ENCODE measurements at places on chromosomes 3 and 15.

DNA sequence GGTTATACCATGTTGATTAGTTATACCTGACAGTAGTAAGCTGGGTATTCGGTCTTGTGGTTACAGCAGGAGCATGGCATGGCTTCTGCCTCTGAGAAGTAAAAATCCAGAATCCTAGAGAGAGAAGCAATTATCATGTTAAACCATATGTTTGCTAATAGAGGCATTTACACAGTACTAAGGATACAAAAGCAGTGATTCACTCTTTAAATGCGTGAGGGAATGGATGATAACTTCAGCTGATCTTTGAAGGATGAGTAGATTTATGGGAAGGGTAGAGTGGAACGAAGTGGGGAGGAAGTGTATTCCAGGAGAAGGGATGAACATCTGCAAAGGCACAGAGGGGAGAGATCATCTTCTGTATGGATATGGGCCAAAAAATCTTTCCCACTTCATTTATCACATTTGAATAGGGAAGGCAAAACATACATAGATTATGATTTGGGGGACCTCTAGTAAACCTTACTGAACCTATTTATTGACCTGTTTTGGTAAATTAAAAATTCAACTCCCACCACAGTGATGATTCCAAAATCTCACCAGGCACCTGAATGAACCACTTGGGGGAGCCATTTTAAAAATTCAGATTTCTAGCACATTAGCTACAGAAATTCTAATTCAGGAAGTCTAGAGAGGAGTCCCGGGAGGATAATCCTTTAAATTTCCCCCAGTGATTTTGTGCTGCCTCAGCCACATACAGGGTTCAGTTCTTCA is 35.1 kb downstream of the IGSF10 start:
- peaks cover 10% of the 10 kb centered on the region for H3K4me1 ChIP-seq
- peaks cover 18% of the 10 kb centered on the region for H3K36me3 ChIP-seq
- H3K4me3 ChIP-seq = no peak overlapping the region
- no peak overlapping the region for H3K27ac ChIP-seq

- peak overlapping the region; percentile 61 for H3K4me3 ChIP-seq
- no peaks in the 10 kb centered on the region for H3K36me3 ChIP-seq
- H3K4me1 ChIP-seq = peaks cover 8% of the 10 kb centered on the region
- H3K27ac ChIP-seq = no peak overlapping the region
Observed at GRCh38 chr3:24520976-24521419, 26.3 kb upstream of the THRB start.

DNA sequence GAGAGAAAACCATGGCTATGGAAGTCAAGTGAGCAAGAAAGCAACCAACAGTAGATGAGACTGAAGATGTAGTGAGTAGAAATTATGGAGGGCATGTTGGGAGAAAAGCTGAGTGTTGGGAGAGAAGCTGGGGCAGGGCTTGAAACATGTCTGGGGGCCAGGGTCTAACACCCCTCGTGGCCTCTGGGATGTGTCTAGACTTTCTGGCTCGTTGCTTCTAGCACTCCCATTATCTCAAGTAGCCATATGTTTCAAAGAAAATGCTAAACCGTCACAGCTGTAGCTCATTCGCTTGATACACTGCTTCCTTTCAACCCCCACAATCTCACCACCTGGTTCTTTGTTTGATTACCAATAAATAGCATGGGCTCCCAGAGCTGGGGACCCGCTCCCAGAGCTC is 83.8 kb upstream of the BCHE start:
- H3K27ac ChIP-seq = no peak overlapping the region
- peaks cover 3% of the 10 kb centered on the region for H3K36me3 ChIP-seq
- no peak overlapping the region for H3K4me3 ChIP-seq
- no peak for DNase-seq

DNA sequence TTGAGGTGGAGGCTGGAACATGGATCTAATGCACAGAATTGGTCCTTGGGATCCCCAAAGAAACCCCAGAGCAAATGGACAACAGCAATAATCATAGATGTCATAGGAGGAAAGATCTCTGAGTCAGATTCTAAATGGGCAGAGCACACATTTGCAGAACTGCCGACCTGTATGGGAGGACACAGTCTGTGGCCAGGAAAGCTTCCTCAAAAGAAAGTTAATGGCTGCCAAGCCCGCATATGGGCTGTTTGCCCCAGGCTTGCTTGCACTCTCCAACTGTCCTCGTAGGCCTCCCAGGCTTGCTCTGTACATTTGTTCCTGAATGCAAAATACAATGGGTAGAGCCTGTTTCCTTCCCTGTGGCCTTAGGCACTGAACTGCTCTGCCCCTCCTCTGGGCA is 102.0 kb upstream of the PLXNA1 start:
- no peak overlapping the region for H3K4me3 ChIP-seq
- H3K27ac ChIP-seq = no peak overlapping the region
- no peak for DNase-seq

DNA sequence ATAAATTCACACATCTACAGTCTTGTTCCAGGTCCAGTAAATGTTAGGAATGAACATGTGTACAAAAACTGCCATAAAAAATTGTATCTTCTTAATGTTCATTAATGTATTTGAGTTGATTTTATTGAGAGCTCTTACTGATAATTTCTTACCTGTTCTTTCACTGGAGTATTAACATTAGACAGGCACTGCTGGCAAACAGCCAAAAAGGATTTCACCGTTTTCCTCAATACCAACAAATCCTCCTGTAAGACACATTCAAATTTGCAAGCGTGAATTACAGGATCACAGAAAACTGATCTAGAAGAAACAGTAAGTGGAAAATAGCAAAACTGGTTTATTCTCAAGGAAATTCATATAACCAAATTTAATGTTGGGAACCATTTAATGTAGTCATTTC is 127.4 kb downstream of the PCCB start:
- no peak overlapping the region for H3K27ac ChIP-seq
- H3K36me3 ChIP-seq = peaks cover 19% of the 10 kb centered on the region
- DNase-seq = no peak
- H3K27me3 ChIP-seq = no peaks in the 10 kb centered on the region
- H3K4me1 ChIP-seq = no peaks in the 10 kb centered on the region

DNA sequence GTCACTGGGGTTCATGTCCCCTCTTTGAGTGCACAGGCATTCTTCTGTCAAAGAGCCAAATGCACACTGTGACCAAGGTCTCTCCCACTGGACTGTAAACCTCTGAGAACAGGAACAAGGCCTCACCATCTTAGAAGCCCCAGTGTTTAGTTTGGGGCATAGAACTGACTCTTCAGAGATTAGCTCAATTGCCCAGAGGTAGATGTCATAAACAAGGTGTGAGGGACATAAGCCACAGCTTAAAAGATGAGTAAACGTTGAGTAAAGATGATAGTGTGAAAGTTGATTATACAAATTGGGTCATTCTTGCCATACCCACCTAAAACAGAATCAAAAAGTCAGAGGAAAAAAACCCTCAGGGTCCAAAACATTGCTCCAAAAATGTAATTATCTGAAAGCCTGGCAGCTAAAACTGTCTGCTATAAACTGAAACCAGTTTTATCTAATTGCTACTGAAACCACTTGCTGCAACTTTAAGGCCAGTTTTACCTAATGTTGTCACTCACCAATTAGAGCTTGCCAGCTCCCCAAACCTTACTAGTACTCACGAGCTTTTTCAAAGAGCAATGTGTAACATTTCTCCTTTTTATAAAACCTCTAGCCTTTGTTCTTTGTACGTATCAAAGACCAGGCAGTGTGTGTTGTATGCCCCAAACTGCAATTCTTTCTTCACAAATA is 415.2 kb downstream of the RAP2B start:
- DNase-seq = no peak
- H3K4me3 ChIP-seq = no peak overlapping the region
- no peaks in the 10 kb centered on the region for H3K36me3 ChIP-seq
- no peak overlapping the region for H3K27ac ChIP-seq
- H3K27me3 ChIP-seq = no peaks in the 10 kb centered on the region

DNA sequence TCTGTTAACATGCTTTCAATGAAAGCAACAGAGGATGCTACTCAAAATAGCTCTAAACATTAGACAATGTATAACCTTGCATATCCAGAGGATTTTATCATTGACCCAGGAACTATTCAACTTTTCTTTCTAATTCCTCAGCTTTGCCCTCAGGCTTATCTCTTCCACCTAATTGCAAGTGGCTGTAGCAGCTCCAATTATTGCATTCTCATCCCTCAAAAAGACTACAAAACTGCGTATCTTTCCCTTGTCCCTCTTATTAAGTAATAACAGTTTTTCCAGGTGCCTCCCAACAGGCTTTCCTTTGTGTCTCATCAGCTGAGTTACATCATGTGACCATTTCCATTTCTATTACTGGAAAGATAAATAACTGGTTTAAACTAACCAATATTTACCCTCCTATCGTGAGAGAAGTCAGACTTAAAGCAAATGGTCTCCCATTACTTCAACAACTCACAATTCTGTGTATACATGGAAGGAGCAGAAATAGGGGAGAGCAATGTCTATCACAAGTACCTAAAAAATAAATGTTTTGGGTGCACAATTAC is 78.0 kb upstream of the MBNL1 start:
- no peaks in the 10 kb centered on the region for H3K27me3 ChIP-seq
- H3K4me1 ChIP-seq = no peaks in the 10 kb centered on the region
- DNase-seq = no peak
- H3K27ac ChIP-seq = no peak overlapping the region
- no peaks in the 10 kb centered on the region for H3K36me3 ChIP-seq
- no peak overlapping the region for H3K4me3 ChIP-seq

GRCh38 chr3:50587806-50588758 is 18.8 kb downstream of the HEMK1 start:
- DNase-seq = no peak
- H3K4me3 ChIP-seq = no peak overlapping the region
- H3K27me3 ChIP-seq = no peaks in the 10 kb centered on the region
- no peaks in the 10 kb centered on the region for H3K4me1 ChIP-seq
- H3K36me3 ChIP-seq = peaks cover 2% of the 10 kb centered on the region

- peaks cover 3% of the 10 kb centered on the region for H3K4me1 ChIP-seq
- H3K4me3 ChIP-seq = no peak overlapping the region
- no peaks in the 10 kb centered on the region for H3K27me3 ChIP-seq
- no peaks in the 10 kb centered on the region for H3K36me3 ChIP-seq
Observed at GRCh38 chr3:46112984-46113383, 85.7 kb upstream of the XCR1 start.

DNA sequence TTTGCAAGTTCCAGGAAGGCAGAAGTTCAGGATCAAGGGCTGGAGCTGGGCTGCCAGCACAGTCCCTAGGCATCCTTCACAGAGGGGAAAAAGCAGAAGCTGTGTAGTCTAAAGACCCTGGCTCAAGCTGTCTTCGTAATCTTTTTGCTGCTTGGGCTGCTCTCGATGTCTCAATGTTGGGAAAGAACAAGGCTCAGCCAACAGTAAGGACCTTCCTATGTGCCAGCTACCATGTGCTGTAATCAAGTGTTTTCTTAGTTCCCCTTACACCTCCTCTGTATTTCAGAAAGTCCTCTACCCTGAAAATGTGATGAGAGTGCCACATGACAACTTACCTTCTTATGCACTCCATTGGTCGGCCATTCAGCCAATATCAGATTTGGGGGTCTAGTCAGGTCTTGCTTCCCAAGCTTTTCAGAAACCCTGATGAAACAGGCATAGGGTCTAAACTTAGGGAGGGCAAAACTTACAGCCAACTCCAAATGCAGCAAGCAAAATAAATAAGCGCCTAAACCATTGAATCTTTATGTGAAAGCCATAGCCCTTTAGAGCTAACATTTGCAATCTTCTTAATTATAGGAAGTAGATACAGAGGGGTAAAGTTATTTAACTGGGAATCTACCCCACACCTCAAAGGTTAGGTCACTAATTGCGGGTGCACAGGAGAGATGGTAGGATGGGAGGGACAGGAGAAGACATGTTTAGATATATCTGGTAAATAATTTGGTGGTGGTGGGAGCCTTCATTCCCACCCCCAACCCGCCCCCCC is 1.2 kb upstream of the EDEM1 start:
- DNase-seq = no peak
- peak overlapping the region; percentile 90 for H3K4me3 ChIP-seq
- H3K27me3 ChIP-seq = no peaks in the 10 kb centered on the region
- H3K4me1 ChIP-seq = 0 out of 2 replicates have a peak, but pooled peaks cover 6% of the 10 kb centered on the region

- no peak overlapping the region for H3K4me3 ChIP-seq
- no peak for DNase-seq
- no peaks in the 10 kb centered on the region for H3K4me1 ChIP-seq
- no peak overlapping the region for H3K27ac ChIP-seq
Observed at GRCh38 chr3:12935023-12935860, 93.9 kb upstream of the RPL32 start.

DNA sequence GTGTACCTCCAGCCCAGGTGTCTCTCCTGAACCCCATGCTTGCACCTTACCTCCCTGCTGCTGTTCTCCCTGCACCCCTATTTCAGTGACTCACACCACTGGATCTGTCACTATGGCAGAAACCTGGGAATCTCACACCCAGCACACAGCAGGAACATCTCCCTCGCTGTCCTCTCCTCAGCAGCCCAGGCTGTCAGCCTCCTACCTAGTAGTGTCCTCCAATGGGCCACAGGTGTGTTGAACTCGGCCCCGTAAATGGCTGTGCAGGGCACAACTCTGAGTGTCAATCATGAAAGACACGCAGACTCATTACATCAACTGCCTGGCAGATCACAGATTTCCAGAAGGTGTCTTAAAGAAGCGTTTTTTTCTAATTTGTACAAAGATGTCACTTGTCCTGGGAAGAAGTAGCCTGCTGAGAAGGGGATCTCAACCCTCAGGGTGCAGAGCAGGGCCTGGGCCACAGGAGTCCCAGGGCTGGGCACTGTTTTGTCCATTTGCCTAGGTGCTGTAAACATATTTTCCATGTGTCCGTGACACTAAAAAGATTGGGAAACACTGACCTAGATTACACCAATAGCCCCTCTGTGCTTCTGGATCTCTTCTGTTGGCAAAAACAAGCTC is 33.8 kb downstream of the HOMER2 start:
- no peak overlapping the region for H3K27ac ChIP-seq
- H3K4me1 ChIP-seq = no peaks in the 10 kb centered on the region
- no peaks in the 10 kb centered on the region for H3K36me3 ChIP-seq
- no peaks in the 10 kb centered on the region for H3K27me3 ChIP-seq
- no peak for DNase-seq
- no peak overlapping the region for H3K4me3 ChIP-seq

- peak; percentile 97 for DNase-seq
- H3K4me1 ChIP-seq = no peaks in the 10 kb centered on the region
Observed at GRCh38 chr3:23916886-23917678, at the start of the genes NKIRAS1 and RPL15. TSS of gene NKIRAS1 (minus strand) at chr3:23916990. CDS start at chr3:23910904, 6,086 bp downstream. TSS of gene RPL15 (plus strand) at chr3:23917132. CDS start at chr3:23917860, 728 bp downstream.

DNA sequence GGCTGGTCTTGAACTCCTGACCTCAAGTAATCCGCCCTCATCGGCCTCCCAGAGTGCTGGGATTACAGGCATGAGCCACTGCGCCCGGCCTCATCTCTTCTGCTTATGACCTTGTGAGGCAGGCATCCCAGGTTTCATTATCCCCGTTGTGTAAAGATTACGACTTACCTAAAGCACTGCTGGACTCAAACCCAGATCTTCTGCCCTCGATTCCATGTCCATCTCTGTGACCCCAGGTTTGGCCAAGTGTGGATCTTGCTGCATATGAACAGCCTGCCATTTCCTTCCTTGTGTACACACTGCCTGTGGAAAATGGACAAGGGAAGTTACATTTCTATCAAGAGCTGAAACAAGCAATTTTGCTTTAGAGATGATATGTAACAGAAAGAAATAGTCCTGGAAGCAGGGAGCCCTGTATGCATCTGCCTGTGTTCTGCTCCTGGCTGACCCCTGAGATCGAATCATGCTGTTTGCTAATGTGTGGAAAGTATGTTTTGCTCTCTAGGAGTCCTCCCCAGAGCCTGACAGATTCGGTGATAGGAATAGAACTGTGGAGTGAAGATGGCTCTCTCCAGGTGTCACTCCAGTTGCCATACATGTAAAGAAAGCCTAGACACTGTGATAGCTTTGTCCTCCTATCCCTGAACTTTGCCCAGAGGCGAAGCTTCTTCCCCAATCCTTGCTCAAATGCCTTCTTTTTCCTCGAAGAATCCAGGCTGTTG is 11.8 kb upstream of the LIPC start:
- no peaks in the 10 kb centered on the region for H3K36me3 ChIP-seq
- no peak overlapping the region for H3K27ac ChIP-seq
- H3K27me3 ChIP-seq = no peaks in the 10 kb centered on the region
- no peaks in the 10 kb centered on the region for H3K4me1 ChIP-seq

Data from H9 (cell line).